BE2C (cell line): ENCODE measurements at places on chromosomes 11 and 22.

GRCh38 chr11:94194712-94195111 is 66.1 kb downstream of the PANX1 start:
- DNase-seq, result no peak

GRCh38 chr11:78256962-78257361 is 68.2 kb downstream of the USP35 start:
- no peak for DNase-seq

DNA sequence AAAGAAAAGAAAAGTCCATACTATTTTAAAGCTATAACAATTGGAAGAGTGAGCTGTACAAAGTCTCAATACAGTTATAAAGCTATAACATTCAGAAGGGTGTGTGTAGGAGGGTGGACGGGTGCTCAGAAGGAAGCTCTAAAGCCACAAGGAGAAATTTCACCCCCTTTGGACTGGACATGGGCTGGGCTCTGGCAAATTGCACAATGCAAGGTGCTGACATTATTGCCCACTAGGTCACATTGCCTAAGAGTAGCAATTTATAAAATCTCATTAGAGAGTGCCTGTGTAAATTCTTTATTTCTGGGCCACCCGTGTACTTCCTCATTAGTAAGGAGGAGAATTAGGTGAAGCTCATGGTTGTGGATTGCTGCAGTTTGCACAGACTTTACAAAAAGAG is 5.7 kb upstream of the APOBEC3A start:
- no peak for DNase-seq

- DNase-seq, result no peak
Measured at GRCh38 chr22:46023558-46023981, 46.6 kb upstream of the WNT7B start.

DNA sequence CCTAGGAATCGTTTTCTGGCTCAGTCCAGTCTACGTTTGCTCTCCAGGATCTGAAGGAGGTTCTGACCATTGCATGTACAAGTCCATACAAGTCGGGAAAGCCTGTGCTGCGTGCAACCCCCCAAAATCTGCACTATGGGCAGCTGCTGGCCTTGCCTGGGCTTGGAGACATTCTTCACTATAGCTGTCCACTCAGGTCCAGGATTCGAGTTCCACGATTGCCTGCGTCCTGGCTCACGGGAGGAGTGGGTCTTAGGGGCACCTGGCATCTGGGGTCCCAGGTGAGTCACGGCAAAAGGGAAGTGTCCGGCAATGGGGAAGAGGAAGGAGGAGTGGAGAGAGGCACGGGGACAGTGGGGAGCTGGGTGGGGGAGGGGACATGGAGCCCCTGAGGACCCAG is 563.0 kb downstream of the BRD1 start:
- DNase-seq, result no peak

DNA sequence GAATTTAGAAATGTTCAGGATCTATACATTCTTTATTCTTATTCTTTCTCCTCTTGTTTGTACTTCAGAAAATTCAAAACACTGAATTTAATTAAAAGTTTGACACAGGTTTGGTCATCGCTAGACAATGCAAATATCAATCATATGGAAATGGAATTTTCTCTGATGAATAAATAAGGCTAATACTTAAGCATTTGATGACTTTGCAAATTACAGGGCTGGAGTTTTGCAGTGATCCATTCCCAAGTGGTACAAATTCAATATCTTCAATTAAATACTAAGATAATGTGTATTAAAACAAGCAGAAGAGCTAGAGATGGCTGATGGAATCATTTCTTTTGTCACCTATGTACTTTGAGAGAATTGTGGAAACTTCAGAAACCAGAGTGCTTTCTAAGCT is 439.6 kb downstream of the DYNC2H1 start:
- no peak for DNase-seq

DNA sequence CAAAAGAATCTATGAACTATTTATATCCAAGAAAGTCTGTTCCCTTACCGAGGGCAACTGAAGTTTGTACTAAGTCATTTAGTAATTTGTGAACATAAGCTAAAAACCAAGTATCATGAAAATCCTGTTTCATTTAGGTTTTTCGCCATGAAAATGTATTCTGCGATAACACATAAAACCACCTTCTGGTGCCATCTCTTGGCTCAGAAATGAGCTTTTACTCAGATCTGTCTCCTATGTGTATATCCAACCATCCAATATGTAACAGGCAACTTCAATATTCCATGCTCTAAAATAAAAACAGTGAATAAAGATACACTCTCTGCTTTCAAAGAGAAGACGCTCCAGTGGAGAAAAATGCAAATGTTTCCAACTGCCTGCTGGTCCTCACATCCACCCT is 118.1 kb upstream of the BID start:
- no peak for DNase-seq

DNA sequence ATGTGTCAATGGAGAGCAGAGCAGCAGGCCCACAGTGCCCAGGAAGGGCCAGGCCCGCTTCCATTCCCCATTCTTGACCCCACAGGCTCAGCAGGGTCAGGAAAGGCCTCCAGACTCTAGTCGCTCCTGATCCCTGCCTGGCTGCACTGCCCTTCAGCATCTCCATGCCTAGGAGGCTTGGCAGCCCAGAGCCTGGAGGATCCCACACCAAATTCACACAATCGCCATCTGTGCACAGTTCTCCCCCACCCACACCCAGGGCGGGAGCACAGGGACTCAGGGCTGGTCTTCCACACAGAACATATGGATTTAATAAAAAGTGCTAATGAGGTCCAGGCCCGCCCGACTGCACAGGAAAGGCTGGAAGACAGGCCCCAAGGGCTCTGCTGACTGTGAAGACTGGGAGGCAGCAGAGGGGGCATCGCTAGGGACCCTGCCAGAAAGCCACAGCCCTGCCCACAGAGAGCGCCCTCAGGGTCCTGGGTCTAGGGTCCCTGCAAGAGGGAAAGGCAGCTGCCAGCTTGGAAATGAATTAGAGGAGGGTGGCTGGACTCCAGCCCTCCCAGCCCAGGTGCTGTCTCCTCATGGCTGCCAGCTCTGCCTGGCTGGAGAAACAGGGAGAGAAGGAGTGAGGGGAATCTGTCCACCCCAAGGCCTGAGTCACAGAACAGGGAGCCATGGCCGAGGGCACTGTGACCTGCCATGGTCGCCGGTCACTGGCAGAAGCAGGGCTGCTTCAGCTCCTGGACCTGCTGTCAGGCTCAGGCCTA is 39.7 kb downstream of the DKK3 start:
- DNase-seq, result peak; percentile 85

GRCh38 chr22:50101870-50102565 is 12.2 kb downstream of the MOV10L1 start:
- no peak for DNase-seq

- no peak for DNase-seq
Measured at GRCh38 chr11:113118104-113118503, 156.9 kb downstream of the NCAM1 start.

- no peak for DNase-seq
Measured at GRCh38 chr11:26187639-26188038, 144.3 kb upstream of the ANO3 start.

DNA sequence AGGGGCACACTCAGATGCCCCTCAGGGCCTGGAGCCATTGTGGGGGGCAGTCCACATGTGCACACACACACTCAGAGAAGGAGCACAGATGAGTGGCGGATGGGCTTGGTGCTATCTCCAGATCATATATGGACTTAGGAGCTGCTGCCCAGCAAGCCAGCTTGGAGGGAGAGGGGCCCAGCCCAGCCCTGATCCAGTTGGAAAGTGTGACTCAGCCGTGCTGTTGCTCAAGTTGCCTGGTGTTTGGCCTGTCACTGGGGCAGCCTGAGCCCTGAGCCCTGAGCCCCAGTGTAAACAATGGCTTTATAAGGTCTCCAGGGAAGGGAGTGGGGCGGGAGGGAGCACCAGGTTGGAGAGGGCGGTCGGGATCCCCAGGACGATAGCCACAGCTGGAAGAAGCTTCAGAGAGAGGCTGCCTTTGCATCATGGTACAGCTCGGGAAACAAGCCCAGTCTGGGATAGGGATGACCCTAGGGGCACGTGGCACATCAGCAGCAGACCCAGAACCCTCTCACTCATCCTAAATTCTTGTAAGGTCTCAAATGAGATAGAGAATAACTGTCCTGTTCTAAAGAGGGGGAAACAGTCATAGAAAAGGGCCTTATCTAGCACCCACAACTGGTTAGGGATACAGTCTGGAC is 4.8 kb downstream of the SELENOM start:
- no peak for DNase-seq

DNA sequence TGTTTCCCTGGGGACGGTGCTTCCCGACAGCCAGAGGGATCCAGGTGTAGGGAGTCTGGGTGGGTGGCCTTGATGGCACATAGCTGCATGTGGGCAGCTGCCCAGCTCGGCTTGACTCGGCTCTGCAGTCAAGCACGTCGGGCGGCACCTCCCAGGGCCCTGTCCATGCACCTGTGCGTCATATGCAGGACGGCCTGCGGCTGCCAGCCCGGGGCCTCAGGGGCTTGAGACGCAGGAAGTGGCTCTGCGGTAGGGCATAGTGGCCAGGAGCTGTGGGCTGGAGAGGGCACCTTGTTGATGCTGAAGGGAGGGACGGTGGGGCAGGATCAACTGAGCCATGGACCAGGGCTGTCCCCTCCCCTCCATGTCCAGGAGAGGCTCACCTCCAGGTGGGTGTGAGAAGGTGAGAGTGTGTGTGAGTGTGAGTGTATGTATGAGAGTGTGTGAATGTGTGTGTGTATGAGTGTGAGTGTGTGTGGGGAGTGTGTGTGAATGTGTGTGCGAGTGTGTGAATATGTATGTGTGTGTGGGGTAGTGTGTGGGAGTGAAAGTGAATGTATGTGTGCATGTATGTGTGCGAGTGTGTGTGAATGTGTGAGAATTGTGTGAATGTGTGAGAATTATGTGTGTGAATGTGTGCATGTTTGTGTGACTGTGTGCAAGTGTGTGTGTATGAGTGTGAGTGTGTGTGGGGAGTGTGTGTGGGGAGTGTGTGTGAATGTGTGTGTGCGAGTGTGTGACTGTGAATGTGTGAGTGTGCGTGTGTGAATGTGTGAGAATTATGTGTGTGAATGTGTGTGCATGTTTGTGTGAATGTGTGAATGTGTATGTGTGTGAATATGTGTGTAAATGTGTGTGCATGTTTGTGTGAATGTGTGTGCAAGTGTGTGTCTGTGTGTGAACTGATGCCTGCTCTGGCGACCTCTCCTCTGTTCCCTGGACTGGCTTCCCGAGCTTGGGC is 5.7 kb upstream of the SUN2 start:
- no peak for DNase-seq

GRCh38 chr11:2702771-2703362 is 3.1 kb upstream of the KCNQ1OT1 start:
- DNase-seq, result no peak

DNA sequence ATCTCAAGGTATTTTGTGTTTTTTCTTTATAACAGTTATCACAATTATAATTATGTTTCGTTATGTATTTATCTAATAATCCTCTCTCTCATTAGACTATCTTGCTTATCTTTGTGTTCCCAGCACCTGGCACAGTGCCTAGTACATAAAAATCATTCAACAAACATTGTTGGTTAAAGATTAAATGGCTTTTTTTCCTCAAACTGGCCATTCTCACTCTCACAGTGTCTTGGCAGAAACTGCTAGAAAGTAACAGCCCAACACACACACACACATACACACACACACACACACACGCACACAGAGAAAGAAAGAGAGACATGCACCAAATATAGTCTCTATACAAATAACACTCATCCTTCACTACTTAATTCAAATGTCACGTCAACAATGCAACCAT is 36.8 kb downstream of the OR10A6 start:
- DNase-seq, result no peak

GRCh38 chr22:46674367-46674781 is 54.2 kb downstream of the GRAMD4 start:
- DNase-seq, result no peak

- no peak for DNase-seq
Measured at GRCh38 chr11:69054397-69055211, 5.9 kb downstream of the TPCN2 start.

DNA sequence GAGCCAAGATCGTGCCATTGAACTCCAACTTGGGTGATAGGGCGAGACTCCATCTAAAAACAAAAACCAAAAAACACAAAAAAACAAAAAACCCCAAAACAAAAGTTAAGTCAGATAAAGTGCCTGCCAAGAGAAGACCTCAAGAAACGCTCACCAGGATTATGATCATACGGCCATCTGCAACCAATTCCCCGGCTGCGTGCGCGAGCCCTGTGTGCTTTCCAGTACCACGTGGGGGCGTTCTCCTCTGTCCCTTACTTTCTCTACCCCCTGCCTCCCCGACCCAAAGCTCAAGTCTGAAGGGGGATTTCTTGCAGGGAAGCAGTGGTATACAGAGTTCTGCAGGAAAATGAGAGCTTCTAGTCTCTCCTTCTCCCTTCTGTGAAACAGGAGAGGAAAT is 10.5 kb upstream of the RPS19BP1 start:
- DNase-seq, result peak; percentile 73

DNA sequence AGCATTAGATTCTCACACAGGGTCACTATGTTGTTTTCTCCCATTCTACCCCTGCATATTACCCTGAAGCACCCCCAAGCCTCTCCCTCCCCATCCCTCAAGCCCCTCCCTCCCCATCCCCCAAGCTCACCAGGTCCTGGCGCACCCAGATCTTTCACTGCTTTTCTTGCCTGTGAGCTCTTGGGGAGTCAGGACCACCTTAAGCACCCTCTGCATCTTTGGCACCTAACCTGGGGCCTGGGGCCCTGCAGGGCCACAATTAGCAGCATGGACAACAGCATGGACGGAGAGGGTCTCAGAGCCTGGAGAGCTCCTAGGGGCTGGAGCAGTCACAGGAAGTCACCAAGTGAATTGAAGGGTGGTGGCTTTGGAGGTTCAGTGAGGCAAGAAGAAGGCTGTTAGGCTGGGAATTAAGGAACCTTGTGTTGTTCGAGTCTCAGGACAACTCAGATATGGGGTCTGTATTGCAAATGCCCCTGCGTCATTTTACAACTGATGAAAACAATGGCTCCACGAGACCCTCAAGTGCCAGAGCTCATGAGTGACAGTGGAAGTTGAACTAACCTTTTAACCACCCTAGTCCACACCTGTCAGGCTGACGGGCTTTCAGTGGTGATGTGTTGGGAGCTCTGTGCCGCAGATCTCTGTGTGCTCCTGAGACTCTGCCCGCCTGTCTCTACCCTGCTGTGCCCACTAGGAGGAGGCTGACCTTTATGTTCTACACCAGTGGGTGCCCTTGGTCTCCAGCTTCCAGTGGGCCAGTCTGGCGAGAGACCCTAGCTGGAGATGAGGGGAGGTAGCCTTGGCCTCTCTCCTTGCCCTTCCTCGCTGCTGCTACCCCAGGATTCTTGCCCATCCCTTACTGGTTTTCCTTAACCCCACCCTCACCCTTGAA is 111.3 kb upstream of the OR4B1 start:
- DNase-seq, result no peak
